ENCODE measurements at places on chromosomes 5 and 9. TPM values are rescaled to one million over a fixed set of nuclear protein-coding genes. Genes with fewer than 3 reads are reported as not detected.

DNA sequence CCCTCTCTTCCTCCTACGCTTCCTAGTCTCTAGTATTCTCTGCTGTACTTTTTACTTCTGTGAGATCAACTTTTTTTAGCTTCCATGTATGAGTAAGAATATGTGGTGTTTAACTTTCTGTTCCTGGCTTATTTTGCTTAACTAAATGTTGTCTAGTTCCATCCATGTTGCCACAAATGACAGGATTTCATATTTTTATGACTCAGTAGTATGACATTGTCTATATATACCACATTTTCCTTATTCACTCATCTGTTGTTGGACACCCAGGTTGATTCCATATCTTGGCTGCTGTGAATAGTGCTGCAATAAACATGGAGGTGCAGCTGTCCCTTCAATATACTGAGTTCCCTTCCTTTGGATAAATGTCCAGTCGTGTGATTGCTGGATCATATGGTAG, 34.8 kb downstream of the FGD3 start:
- no peak for DNase-seq

DNA sequence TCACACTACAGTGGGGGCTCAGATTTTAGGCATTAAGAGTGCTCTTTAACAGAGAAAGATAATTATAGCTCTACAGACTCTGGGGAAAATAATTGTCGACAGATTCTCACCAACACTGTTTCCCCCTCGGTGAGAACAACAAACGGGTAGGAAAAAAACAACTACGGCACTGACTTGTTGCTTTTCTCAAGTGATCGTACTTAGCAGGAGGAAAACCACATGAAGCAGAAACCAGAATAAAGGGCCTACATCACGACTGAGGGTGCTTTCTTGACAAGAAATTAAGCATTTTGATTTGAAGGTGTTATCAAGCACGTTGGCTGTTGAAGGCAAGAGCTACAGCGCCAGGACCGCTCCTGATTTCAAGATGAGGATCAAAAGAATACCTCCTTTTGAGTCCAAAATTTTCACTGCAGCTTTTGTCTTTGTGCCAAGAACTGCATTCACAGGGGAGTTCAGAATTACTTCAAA, 27.2 kb upstream of the CER1 start:
- DNase-seq, result no peak

- DNase-seq, result no peak
Measured at GRCh38 chr5:16160706-16161105, 18.9 kb downstream of the MARCHF11 start.

DNA sequence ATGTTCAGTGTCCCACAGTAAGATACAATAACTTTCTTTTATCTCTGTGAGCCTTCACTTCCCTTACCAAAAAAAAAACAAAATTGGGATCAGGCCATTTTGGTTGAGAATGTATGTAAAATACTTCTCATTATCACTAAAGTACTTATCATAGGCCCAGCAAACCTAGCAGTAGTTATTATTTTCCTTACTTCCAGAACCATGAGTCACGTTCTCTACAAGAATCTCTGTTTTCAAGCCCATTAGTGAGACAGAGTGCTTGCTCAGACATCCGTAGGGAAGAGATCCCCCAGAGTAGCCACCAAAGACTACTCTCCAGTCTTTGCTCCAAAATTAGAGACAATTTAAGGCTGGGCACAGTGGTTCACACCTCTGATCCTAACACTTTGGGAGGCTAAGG, 103.9 kb upstream of the NR5A1 start:
- no peak for DNase-seq

GRCh38 chr9:99544526-99544925, 277.2 kb upstream of the NR4A3 start:
- DNase-seq, result no peak

DNA sequence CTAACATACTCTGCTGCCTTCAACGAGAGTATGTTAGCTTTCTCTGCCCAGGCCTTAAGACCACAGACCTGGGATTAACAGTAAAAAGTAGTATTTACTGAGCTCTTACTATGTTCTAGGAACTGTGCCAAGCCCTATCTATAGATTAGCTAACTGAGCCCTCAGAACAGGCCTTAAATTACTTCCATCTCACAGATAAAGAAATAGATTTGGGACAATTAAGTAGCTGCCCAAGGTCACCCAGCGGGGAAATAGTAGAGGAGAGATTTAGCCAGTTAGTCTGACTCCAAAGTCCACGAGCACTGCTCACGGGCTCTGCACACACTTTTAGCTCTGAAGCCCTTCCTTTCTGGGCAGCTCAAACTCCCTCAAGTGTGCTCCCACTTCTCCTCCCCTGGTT, 64.5 kb upstream of the EQTN start:
- no peak for DNase-seq

GRCh38 chr5:20224966-20225365, 237.0 kb upstream of the CDH18 start:
- DNase-seq, result no peak

DNA sequence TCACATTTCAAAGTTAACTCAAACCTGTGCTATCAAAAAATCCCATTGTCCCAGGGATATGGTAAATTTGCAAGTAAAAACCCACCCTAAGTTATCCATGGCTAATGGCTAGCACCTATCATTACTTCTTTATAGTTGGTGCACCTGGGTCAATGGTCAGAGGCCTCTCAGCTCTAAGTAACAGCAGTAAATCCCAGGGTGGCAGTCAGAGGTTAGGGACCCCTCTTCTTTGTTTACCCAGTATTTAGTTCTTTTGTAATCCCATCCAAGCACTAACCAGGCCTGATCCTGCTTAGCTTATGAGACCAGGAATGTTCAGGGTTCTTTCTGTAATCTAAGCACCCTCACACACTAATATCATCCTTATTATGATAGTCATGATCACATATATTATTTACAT, 52.1 kb upstream of the WWC1 start:
- DNase-seq, result no peak

- no peak for DNase-seq
Measured at GRCh38 chr9:20085842-20086241, 297.0 kb upstream of the SLC24A2 start.

DNA sequence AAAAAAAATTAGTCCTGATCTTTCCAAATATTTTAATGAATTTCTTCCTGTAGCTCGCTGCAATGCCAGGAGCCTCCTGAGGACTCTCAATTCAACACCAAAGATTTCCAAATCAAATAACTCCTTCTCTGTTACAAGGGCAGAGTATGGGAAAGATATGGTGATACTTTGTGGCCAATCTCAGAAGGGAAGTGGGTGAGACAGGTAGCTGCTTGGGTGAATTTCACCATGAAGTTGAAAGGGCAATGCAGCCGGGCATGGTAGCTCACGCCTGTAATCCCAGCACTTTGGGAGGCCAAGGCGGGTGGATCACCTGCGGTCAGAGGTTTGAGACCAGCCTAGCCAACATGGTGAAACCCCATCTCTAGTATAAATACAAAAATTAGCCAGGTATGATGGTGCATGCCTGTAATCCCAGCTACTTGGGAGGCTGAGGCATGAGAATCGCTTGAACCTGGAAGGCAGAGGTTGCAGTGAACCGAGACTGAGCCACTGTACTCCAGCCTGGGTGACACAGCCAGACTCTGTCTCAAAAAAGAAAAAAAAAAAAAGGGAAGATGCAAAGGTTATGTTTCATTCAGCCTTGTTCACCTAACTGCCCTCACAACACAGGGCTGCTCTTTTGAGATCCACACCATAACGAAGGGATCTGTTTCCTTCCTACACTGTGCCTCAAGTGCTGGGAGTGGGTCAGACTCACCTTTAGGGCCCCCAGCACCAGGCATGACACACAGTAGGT, 58.6 kb downstream of the PTPN3 start:
- DNase-seq, result no peak

DNA sequence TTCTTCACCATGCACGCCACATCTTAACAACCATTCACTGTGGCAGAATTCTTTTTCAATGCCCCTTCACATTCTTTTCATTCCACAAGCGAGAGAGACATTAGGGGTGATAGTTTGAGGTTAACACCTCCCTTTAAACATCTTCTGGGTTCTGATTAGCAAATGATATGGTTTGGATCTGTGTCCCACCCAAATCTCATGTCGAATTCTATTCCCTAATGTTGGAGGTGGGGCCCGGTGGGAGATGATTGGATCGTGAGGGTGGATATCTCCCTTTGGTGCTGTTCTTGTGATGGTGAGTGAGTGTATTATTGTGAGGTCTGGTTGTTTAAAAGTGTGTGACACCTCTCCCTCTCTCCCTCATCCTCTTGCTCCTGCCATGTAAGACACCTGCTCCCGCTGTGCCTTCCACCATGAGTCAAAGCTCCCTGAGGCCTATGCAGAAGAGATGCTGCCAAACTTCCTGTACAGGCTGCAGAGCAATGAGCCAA, 46.1 kb upstream of the RAI14 start:
- DNase-seq, result no peak

DNA sequence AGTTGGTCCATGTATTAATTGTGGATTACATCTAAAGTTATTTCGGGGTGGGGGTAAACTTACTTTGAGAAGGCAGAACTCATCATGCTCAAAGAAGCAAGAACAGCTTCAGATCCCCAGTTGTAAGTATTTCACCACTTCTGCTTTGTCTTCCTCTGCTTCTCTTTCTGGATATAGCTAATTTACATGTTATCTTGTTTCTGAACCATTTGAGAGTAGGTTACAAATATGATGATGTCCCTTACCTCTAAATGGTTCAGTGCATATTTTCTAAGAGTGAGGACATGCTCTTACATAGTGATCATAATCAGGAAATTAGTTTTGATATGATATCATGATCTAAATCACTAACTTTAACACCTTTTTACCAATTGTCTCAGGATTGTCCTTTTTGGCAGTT, 11.9 kb downstream of the TRIO start:
- DNase-seq, result no peak

DNA sequence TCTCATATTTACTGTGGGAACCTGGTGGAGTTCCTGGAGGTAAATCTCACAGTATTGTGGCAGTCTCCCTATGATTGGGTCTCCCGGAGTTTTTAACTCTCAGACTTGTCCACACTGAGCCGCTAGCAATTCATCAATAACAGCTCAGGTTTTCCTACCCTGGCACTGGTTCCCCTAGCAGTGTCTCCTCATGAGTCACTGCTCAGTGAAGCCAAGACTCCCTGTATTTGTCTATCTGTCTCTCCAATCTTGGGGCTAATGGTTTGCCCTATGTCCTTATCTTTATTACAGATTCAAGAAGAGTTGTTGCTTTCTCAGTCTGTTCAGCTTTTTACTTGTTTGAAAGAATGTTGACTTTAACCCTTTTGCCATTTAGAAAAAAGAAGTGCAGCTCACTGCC, 176.7 kb upstream of the FGF10 start:
- no peak for DNase-seq

DNA sequence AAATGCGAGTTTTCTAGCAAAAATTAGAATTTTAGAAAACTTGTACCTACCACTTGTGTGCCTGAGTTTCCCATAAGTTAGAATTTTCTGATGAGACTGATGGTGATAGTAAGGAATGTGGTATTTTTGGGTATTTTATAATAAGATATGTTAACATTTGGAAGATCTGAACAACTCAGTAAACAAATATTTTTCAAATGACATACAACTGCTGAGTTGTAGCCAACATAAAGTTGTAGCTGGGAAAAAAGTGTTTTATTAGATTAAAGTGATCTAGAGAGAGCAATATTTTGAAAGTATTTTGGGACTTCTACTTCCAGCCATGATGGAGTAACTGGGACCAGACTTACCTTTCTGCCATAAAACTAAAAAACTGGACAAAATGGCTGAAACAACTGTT, 37.9 kb downstream of the GEMIN5 start:
- DNase-seq, result no peak

GRCh38 chr5:39260095-39260494, 40.7 kb upstream of the FYB1 start:
- no peak for DNase-seq

DNA sequence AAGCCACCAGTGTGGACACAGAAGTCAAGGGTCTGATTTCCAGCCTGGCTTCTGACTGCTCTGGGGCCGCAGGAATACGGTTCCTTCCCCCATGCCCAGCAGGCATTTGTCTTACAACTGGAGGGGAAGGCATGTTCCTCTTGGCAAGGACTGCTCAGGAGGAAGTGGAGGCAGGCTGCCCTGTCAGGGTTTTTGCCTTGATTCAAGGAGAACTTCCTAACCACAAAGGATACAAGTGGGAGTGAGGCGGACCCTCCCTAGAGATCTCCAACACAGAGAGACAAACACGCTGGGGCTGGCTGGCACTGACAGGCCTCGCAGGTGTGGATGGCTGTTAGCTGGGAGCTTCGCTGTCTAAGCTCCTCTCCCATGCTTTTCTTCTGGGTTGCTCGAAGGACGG, 19.1 kb downstream of the TGFBI start:
- peak; percentile 52 for DNase-seq

DNA sequence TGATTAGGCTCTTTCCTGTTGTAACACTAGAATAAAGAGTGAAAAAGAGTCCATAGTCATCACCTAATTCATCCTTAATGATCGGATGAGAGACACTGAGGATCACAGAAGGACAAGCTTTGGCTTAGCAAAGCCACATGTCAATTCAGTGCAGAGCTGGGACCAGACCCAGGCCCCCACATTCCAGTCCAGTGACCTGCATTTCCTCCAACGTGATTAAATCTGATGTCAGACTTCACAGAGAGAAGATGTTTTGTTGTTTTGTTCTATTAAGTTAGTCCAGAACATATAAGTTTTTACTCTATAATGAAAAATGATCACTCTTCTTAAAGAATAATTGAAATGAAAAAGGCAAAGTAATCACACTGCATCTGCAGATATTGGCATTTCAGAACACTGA, 377.9 kb upstream of the PAPPA start:
- no peak for DNase-seq

The IGIP gene
- total RNA-seq, result 12.3 TPM

The CLIC3 gene
- 8.5 TPM for total RNA-seq

The SH3GL2 gene
- total RNA-seq, result 0.18 TPM

The DCTN4 gene
- 37.8 TPM for total RNA-seq

The HTR4 gene
- 8.8 TPM for total RNA-seq

The BTF3 gene
- total RNA-seq, result 364 TPM

The SLC45A2 gene
- total RNA-seq, result 0.16 TPM

The QRFP gene
- total RNA-seq, result not detected

The EDIL3 gene
- 3.1 TPM for total RNA-seq

The IRX2 gene
- total RNA-seq, result 1.0 TPM
